GM19239 (cell line): ENCODE measurements at places on chromosomes 5 and 9.

GRCh38 chr5:136330353-136331038 is 34.8 kb downstream of the TRPC7 start:
- no peak for DNase-seq

- peak; percentile 39 for DNase-seq
Observed at GRCh38 chr5:6659941-6660684, 26.9 kb downstream of the SRD5A1 start.

- peak; percentile 97 for DNase-seq
Observed at GRCh38 chr9:128191406-128192046, at the start of gene CIZ1. Gene CIZ1 (minus strand): TSS chr9:128191572. CDS start chr9:128190857, 715 bp downstream.

DNA sequence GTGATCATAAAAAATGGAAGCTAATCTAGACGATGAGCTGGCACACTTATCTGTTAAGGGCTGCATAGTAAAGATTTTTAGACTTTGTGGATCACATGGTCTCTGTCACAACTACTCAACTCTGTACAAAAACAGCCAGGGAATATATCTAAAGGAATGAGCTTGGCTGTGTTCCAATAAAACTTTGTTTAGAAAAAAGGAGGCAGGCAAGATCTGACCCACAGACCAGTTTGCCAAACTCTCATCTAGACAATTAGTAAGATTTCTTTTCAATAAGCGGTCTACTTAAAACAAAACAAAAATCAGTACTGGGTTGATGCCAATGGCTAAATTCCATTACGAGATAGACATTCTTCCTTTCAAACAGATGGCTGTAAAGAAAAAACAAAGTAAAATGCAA is 53.0 kb upstream of the RETREG1 start:
- no peak for DNase-seq

- DNase-seq = peak; percentile 56
Observed at GRCh38 chr5:134003817-134004625, 754 bp downstream of the VDAC1 start.

GRCh38 chr5:116487045-116487444 is 87.6 kb downstream of the SEMA6A start:
- DNase-seq = no peak

- DNase-seq = no peak
Observed at GRCh38 chr9:104301755-104302154, 202.3 kb upstream of the OR13F1 start.

GRCh38 chr5:172477466-172477865 is 23.1 kb upstream of the SH3PXD2B start:
- no peak for DNase-seq

GRCh38 chr9:93091453-93092081 is 4.5 kb upstream of the CARD19 start:
- DNase-seq = no peak

DNA sequence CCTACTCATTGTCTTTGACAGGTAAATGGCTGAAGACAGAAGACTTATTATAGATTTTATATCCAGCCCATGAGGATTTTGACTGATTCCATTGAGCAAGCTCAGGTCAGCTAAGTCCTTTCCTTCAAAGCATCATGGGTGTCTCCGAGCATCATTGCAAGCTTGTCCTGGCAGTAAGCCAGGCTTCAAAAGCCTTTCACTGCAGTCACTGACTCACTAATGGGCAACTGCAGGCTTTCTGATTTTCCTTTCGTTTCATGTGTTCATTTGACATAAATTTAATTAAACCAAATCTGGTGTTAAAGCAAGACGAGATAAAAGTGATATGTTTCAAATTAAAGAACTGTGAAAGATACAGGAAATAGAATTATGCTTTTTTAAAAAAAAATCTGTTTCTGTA is 426.2 kb downstream of the ANXA1 start:
- no peak for DNase-seq

- DNase-seq = no peak
Observed at GRCh38 chr9:135566552-135566951, 5.0 kb downstream of the PAEP start.

DNA sequence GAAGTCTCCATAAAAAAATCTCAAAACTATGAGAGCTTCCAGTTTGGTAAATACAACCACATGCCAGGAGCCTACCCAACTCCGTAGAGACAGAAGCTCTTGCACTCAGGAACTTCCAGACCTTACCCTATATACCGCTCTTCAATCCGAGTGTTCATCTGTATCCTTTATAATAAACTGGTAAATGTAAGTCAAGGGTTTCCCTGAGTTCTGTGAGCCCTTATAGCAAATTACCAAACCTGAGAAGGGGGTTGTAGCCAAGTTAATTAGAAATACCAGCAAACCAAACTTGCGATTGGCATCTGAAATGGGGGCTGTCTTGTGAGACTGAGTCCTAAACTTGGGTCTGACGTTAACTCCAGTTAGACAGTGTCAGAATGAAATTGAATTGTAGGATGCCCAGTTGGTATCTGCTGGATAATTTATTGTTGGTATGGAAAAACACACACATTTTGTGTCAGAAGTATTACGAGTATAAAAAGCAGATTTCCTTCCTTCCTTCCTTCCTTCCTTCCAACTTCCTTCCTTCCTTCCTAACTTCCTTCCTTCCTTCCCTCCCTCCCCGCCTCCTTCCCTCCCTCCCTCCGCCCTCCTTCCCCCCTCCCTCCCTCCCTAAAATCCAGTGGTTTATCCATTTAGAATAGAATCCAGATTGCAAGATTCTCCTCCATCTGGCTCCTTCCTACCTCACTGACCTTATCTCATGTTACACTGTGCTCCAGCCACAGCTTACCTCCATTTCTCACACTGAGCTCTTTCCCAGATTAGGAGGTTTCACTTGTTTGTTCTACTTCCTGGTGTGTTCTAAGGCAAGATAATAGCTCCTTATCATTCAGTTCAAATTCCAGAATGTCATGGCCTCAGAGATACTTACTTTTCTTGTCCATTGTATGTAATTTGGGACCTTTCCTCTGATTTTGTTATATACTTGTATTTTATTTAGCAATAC is 196.7 kb downstream of the WDR70 start:
- no peak for DNase-seq

DNA sequence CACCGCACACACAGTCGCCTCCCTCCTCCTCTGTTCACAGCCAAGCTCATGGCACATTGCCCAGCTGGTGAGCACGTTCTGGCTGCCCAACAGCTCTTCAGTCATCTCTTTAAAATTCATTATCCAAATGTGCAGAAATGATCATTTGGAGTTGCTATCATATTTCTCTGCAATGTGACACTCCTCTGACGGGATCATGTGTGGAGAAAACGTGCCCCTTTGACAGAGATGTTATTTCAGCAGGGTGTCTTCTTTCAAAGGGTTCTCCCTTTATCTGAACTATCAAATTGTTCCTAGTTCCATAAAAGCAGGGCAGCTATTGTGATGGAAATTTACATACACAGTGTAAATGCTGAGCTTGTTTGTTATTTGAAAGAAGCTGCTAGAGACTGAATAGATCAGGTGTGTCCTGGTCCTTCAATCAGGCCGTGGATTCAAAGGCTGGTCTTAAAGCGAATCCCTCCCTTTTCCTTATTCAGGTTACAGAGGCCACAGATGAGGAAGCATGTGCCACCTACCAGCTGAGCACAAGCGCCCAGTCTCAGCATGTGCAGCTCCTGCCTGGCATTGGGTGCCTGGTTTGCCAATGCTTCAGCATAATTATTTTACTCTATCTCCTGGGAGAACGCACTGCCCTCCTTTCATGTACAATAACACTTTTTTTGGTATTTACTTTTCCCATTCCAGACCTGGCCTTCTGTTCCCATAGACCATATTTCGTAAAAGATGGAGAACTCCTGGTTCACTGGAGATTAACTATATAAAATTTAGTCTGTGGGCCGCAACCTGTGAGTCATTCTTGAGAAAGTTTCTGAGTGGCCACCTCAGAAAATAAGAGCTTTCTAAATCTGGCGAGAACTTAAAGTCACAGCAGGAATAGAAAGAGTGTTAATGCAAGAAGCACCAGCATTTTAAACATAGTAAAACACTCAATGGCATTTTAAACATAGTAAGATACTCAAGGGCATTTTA is 433.7 kb downstream of the ENC1 start:
- DNase-seq = no peak

- DNase-seq = no peak
Observed at GRCh38 chr5:133026664-133027153, 360 bp upstream of the ZCCHC10 start.

- no peak for DNase-seq
Observed at GRCh38 chr5:174065528-174066197, 20.2 kb downstream of the NSG2 start.

DNA sequence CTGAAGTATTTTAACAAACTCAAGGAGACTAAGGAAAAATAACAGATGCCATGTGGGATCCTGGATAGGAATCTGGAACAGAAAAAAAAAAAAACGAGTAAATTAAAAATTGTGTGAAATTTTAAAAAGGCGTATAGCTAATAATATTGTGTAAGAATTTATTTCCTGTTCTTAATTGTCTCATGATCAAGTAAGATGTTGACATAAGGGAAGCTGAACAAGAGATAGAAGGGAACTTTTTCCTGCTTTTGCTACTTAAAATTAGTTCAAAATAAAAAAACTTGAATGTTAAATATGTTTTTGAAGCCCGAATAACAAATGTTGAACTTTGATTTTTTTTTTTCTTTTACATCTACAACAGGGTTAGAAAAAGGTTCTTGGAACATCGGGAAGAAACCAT is 10.5 kb downstream of the SNAPC3 start:
- no peak for DNase-seq

DNA sequence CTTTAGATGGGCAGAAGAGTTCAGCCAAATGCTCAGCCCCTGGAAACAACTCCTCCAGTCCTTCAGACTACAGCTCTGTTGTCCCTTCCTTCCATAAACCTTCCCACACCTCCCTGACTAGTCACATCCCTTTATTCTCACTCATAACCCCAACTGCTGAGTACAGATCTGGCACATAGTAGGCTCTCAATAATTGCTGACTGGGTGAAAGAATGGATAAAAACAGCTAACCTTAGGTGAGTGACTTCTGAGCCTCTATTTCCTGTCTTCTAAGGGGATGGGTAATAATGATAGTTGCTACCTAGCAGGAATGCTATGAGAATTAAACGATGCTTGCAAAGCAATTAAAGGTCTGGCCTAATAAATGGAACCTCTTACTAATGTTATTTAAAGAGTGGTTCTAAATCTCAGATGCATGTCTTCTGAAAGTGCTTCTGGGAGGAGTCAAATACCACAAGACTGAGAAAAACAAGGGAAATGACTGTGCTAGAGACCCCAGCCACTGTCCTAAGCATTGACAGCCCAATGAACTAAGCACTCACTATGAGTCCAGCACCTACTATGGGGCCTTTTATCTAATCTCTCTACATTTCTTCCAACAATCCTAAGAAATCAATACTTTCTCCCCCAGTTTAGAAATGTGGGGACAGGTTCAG is 2.5 kb upstream of the NR6A1 start:
- no peak for DNase-seq

GRCh38 chr9:105053209-105053652 is 125.3 kb upstream of the ABCA1 start:
- DNase-seq = no peak

DNA sequence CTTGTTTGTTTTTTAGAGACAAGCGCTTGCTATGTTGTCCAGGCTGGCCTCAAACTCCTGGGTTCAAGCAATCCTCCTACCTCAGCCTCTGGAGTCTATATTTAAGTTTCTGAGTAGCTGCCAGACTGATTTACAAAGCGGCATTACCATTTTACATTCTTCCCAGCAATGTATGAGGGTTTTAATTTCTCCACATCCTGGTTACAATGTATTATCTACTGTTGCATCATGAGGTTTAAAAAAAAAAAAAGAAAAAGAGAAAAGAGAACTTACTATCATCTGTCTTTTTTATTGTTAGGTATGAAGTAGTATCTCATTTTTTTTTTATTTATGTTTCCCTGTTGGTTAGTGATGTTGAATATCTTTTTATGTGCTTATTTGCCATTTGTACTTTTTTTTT is 18.9 kb upstream of the CLINT1 start:
- DNase-seq = no peak

GRCh38 chr9:88391921-88392320 is 3.7 kb downstream of the SPIN1 start:
- no peak for DNase-seq

GRCh38 chr5:178338126-178338749 is 105.6 kb upstream of the PHYKPL start:
- no peak for DNase-seq

GRCh38 chr9:73284377-73284776 is 132.7 kb downstream of the ANXA1 start:
- no peak for DNase-seq

GRCh38 chr9:108468364-108468763 is 387.4 kb downstream of the ACTL7B start:
- DNase-seq = no peak

GRCh38 chr5:152288917-152289595 is 116.0 kb downstream of the NMUR2 start:
- DNase-seq = no peak

DNA sequence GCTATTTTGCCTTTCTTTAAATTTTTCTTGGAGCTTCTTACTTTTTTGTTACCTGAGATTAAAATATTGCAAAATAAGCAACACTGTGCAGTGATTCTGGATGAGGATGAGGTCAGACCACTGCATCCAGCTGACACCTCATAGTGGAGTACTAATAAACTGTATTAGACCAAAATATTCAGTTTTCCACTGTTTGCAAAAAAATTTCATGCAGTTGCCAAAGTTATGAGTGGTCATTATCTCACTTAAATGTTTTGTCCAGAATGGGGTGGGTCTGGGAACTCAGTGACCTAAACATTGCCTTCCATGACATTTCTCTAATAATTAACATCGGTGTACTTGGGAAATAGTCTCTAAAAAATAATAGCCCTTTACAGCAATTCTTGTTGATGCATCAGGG is 143.8 kb downstream of the ADAMTSL1 start:
- no peak for DNase-seq

GRCh38 chr9:94787266-94787665 is 60.8 kb downstream of the AOPEP start:
- DNase-seq = no peak

- no peak for DNase-seq
Observed at GRCh38 chr5:28027851-28028250, 989.5 kb upstream of the CDH9 start.

- DNase-seq = no peak
Observed at GRCh38 chr9:32399110-32399815, 14.8 kb downstream of the ACO1 start.

DNA sequence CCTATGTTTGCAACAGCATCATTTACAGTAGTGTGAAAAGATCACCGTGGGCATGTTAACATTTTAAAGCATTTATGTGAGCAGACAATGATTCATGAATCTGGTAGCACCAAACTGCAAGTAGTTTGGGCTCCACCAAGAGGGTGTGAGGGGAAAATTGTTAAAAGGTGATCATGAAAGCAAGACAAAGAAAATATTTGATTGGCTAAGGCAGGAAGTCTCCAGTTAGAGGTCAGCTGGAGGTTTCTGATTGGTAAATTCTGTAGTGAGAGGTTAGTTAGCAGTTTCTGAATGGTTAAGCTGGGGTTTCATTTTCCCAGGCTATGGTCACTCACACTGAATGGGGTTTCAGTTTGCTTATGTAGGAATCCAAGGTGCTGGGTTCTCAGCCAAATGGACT is 13.5 kb upstream of the DRD1 start:
- DNase-seq = no peak

DNA sequence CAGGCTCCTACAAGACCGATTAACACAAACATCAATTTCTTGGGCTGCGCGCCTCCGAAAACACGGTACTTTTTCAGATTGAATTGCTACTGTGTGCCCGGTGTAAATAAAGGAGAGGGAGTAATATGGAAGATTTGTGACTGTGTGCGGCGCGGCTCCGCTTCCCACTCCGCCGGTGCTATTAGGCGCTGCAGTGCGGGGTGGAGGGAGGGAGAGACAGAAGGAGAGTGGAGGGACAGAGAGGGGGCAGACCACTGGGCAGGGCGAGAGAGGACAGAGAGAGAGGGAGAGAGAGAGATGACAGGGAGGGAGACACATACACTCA is 24.7 kb upstream of the RNU6ATAC start:
- DNase-seq = no peak

GRCh38 chr9:114693248-114693855 is 11.4 kb upstream of the TEX48 start:
- DNase-seq = no peak
